ENCODE measurements at places on chromosomes 7 and 10.

DNA sequence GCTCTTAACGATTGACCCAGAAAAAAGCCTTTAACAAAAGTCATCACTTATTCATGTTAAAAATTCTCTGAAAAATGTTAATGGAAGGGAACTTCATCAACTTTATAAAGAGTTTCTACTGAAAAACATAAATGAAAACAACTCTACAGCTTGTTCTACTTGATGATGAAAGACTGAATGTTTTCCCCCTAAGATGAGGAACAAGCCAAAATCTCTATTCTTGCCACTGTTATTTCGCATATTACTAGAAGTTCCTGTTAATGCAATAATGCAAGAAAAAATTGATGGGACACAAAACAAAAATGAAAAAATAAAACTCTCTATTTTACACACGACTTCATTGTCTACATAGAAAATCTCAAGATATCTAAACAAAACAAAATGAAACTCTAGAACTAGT lies 249.8 kb upstream of the AKR1E2 start:
- DNase-seq = no peak

DNA sequence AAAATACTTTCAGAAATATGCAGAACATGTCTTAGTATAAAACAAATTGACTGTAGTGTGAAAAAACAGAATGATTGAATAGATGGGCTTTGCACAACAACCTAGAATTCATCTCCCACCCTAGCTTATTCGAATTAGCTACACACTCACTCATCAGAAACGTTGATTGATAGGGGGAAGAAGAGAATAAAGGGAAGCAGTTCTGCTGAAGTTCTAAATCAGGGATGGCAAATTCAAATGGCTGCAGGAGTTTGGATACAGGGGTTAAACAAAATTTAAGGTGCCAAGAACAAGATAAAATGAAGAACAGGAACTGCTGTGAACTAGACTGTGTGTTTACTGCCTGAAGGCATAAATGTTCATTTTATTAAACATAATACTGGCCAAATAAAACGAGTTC lies 9.0 kb downstream of the CD36 start:
- no peak for DNase-seq

DNA sequence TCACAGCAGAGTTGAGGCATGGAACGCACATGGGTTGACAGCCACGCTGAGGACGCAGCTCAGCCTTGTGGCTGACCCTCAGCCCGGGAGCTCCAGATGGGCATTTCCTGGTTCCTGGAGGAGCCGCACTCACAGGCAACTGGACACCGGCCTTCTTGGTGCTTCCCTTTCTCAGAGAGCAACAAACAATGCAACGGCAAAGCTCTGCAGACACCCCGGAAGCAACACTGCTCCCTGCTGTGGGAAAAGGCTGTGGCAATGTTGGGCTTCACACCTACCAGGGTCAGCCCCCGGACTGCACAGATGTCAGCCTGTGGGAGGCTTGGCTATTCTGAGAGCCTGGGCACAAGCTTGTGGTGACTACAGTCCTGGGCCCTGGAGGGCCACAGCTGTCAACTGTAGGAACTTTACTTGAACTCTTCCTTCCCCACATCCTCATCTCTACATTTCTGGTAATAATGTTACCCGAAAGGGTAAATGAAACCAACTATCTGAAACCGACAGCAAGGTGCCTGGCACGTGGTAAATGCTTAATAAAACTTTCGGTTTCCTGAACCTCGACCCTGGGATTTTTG lies 597.5 kb upstream of the MKI67 start:
- no peak for DNase-seq

- DNase-seq = no peak
Measured at GRCh38 chr10:129922598-129923123, 41.4 kb downstream of the EBF3 start.

DNA sequence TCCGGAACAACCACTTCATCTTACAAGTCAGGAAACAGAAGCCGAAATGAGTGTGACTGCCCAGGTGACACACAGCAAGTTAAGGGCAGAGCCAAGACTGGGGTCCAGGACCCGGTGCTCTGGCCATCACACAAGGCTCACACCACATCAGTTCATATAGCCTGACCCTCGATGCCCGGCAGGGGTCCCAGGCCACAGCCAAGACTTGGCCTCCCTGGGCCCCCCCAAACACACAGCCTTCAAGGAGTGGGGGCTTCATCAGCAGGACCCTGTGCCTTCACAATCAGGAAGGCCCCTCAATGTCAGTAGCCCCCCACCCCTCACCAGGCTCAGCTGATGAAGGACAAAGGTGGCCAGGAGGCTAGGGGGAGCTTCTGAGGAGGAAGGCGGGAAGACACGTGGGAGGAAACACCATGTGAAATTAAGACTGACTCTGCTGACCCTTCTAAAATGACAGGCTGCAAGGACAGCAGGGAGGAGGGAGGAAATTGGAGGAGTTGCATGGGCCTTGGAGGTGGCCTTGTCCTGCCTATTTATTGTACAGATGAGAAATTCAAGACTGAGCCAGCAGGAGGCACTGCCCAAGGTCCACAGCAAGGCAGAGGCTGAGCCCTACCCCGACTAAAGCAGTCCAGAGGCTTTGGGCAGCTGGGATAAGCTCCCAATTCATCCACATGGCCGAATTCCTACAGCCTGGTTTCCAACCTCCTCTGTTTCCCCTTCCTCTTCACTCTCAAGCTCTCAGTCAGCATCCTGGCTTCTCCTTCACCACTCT lies 216.1 kb upstream of the ZMIZ1 start:
- no peak for DNase-seq

DNA sequence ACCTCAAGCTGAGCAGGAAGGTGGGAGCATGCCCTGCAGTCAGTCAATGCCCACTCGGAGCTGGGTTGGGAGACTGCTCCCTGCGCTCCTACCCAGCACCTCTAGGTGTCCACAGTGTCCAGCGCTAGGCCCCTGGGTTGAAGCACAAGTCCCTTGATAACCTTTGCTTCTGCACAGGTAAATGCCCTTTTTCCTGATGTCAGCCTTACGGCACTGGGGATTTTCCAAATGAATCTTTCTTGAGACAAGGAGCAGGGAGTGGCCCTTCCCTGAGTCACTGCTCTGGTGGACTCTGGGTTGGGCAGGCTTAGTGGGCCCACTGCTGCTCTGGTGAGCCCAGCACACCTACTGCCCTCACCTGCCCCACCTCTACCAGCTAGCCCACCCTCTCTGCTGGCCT lies 61.9 kb upstream of the OPN4 start:
- no peak for DNase-seq

GRCh38 chr7:148754912-148755311 lies 56.2 kb downstream of the CUL1 start:
- no peak for DNase-seq

DNA sequence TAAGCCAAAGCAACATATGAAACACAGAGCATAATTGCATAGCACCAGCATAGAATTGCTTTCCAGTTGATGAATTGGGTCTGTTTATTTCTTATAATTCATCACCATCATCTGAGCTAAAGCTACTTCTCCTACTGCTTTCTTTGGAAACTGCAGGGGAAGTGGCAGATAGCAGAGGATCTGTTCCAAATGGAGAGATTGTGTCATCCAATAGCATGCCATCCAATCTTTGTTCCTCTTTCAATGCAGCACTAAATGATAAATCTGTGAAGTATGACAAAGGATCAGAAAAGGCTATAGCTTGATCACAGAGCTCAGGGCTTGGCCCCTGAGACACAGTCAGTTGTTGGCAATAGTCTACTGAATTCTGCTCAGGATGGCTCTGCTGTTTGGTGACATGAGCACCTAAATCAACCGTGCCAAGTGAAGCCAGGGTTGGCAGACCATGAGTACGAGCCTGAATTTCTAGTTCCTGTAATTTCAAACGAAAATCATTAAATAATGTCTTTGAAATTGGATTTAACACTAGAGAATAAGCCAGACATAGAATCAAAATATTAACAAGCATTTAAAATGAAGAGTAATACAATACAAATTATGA lies 90.0 kb downstream of the TFEC start:
- DNase-seq = no peak

DNA sequence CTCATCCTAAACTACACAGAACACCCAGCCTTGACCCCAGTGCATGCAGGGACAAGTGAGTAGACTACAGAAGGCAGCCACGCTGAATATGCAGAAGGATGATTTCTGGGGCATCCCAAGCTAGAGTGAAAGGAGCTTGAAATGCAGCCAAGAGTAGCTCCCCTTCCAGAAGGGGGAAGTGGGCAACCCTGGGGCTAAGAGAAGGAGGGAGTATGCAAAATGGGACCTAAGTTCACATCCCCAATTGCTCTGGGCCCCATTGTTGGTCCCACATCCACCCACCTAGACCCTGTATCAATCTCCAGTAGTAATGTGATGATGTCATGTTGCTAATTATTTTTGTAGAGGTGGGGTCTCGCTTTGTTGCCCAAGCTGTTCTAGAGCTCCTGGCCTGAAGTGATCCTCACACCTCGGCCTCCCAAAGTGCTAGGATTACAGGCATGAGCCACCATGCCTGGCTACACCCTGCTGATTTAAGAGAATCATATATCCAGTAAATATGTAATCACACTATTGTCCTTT lies 5.6 kb upstream of the PSTK start:
- DNase-seq = no peak

DNA sequence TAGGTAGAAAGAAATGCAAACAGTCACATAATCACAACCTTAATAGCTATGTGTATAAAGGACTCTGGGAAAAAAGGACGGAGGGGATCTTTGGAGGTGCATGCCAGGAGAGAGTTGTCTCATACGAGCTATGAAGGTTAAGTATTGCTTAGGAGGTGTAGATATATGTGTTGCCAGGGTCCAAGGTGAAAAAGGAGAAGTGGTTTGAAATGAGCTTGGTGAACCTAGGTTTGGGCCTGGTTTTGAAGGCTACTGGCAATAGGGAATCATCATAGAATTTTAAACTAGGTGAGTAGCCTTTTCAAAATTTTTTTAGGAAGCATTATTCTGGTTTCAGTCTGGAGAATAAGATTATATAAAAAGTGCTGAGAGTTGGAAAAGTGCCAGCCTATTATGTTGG lies 336.8 kb downstream of the AUTS2 start:
- no peak for DNase-seq

DNA sequence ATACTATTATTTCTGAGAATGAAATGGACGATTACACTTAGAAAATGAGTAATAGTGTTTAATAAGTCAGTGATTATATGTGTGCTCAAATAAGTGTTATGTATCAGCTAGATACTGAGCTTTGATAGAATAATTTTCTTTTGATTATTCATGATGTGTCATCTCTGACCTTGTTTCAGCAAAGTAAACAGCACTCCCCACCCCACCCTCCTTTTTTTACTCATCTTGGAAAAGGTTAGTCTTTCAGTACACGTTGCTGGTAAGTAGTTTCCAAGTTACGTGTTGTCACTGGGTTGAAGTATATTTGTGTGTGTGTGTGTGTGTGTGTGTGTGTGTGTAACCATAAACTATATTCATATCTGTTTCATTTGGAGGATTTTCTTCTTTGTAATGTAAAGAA lies 84.1 kb downstream of the GNAI1 start:
- peak; percentile 26 for DNase-seq

- DNase-seq = no peak
Measured at GRCh38 chr10:128000471-128001362, 93.8 kb downstream of the PTPRE start.

DNA sequence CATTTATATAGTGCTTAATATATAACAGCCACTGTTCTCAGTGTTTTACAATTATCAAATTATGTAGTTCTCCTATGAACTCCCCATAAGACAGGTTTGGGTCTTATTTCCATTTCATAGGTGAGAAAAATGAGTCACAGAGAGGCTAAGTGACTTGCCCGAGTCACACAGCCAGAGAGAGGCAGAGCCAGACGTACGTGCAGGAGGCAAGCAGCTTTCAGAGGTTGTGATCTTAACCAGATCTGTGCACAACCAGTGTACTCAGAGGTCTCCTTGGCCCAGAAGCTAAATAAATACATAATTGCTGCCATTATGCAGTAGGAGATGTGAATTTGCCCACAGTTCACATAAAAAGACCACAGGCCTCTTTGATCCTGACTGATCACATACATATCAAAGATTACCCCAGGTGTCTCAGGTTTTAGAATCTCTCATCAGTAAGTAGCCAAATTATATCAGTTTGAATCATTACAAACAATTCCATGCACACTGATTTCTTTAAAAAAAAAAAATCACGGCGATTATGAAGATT lies 304.7 kb upstream of the AOAH start:
- no peak for DNase-seq

DNA sequence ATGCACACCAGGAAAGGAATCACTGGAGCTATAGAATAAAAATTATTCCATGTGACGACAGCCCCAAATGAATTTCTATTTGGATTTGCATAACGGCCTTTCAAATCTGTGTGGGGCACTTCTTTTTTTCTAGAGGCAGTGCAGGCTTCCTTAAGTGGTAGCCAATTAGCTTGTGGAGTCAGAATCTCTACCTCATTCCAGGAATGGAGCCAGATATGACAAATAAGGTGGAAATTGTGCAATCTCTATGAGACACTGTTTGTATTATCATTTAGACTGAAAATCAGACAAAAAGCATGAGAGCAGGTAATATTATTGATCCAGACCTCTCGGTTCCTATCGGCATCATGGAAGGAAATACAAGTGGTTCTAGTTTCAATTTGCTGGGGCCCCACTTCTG lies 78.7 kb downstream of the BEND7 start:
- DNase-seq = peak; percentile 25

DNA sequence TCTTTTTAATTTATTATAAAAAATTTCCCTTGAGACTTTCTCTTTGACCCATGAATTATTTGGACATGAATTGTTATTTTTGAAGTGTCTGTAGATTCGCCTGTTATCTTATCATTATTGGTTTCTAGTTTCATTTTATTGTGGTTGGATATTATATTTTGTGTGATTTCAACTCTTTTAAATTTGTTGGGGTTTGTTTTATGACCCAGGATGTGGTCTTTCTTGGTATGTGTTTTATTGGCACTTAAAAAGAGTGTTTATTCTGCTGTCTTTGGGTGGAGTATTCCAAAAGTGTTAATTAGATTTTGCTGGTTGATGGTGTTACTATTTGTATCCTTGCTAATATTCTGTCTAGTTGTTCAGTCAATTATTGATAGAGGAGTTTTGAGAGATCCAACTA lies 50.5 kb upstream of the GPR141 start:
- no peak for DNase-seq

GRCh38 chr10:22320591-22321155 lies at the start of gene BMI1:
BMI1 (plus strand) TSS chr10:22321099; CDS start chr10:22326450, 5,351 bp downstream.
- peak; percentile 64 for DNase-seq

- no peak for DNase-seq
Measured at GRCh38 chr10:26516540-26517101, 78.5 kb downstream of the APBB1IP start.

DNA sequence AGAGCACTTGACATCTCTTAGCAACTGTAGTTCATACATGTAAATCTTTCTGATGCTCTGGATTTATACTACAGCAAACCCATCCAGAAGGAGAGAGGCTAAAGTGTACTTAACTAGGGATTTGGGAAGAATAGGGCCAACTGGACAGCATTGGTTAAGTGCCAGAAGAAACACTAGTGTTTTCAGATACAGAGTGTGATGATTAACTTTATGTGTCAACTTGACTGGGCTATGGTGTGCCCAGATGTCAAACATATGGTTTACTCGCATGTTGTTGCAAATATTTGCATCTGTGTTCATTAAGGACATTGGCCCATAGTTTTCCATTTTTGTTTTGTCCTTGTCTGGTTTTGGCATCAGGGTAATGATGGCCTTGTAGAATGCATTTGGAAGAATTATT lies 384.7 kb upstream of the KCND2 start:
- no peak for DNase-seq
